ENCODE measurements at places on chromosomes 7 and 10.

DNA sequence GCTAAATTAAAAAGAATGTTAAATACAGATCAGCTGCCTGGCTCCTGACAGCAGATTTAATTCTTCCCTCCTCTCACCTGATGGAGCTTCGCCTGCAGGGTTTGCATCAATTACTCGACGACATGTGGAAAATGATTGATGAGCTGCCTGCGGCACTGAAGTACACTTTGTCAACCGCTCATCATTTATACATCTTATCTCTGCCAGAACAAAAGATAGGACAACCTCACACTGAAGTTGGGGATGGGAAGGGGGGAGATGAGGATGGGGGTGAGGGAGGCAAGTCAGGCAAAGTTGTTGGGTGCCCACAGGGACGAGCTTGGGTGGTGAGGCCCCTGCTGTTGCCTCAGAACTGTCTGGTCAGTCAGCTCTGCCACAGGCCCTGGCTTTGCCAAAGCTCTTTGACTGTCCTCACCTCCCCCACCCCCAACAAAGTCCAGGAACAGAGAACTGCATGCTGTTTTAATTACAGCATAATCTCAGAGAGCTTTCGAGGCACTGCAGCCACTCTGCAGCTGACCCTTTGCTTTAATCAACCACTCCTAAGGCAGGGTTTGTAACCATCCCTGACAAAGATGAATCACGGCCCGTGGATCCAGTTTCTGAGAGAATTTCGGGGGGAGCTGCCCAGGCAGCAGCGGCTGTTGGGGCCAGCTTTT is 702.3 kb downstream of the LRMDA start:
- DNase-seq: no peak

DNA sequence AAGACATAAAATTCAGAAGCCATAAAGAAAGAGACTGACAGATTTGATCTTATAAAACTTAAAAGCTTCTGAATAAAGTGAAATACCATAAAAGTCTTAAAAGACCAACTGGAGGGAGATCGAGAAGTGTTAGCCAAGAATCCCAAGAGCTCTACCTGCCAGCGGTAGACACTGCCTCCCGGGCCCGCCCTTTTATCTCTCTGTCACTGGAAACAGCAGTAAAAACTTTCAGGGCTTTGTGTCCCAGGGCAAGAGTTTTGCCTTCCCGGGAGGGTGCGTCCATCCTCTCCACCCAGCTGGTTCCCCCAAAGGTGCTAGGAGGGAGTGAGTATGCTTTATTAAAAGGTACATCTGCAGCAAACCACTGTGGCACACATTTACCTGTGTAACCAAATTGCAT is 5.8 kb downstream of the PLA2G12B start:
- DNase-seq: no peak

DNA sequence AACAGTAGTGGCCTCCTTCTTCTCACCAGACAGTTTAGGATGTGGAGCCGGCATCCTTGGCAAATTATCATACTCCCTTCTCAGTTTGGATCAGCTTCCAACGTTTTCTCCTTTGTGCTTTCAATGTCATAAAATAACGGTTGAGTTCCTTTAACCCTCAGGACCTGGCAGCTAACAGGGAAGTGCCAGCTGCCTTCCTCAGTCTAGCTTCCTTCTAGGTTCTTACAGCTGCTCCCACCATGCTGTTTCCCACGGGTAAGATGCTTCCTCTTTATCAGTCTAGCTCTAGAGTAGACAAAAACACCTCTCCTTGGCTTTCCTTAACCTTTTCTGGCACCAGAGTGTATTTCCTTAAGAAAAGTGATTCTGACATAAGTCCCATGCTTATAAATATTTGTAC is 33.2 kb downstream of the BLVRA start:
- DNase-seq: peak; percentile 35

DNA sequence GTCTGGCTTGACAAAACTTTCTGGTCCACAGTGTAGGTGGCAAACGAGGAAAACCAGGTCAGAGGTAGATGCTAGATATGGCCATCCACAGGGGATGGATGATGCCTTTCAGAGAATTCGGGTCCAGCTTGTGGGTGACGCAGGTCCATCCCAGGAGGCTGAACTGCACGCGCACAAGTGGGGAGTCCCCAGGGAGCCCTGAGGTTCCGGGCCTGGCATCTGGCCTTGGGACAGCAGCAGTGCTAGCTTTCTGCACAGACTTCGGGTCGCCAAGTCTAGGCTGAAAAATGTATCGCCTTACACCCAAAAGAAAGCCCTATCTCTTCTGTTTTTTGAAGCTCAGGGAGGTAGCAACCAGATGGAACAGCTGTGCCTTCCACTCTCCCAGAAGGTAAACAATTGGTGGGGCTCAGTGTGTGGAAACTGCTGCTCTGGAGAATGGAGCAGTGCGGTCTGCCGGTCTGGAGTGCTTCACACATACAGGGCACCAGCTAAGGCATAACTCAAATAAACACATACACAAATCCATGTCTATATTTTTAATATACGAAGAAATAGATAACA is 119.3 kb upstream of the ACBD5 start:
- no peak for DNase-seq

DNA sequence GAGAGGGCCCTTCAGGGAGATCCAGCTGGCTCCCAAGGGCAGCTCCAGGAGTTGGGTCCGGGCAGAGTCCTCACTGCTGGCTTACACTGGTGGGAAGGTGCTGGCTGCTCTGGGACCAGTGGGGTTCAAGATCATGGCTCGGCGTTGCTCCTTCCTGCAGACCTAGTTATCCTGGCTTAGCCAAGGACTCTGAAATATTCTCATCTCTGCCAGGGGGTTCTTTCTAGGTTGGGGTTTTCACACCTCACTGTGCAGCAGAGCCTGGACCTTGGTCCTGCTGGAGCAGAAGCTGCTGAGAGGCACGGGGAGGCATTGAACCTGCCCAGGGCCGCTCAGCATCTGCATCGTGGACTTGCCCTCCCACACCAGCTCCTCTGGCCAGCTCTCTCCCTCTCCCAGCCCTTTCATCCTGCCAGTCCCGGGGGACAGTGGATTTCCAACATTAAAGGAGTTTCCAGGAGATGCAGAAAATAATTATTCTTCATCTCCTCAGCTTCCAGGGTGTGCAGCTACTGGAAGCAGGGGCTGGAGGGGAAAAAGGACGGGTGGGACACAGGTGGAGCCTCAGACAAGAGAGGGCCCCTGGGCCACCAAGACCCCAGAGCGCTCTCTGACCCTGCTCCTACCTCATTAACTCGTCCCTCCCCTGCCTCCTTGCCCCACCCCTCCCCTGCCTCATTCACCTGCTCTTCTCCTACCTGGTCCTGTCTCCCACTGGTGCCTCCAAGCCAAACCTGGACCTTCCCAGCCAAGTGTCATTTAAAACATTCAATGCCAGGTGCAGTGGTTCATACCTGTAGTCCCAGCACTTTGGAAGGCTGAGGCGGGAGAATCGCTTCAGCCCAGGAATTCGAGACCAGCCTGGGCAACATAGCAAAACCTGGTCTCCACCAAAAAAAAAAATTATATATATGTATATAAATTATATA is 42.5 kb downstream of the JAKMIP3 start:
- no peak for DNase-seq

GRCh38 chr10:72298592-72299519 is 25.1 kb downstream of the DDIT4 start:
- DNase-seq: no peak

- DNase-seq: no peak
Measured at GRCh38 chr7:11843113-11843765, 11.2 kb upstream of the THSD7A start.

GRCh38 chr7:137978464-137979237 is 23.2 kb downstream of the CREB3L2 start:
- DNase-seq: no peak

- peak; percentile 82 for DNase-seq
Measured at GRCh38 chr10:5840314-5841307, 27.4 kb upstream of the GDI2 start.

- DNase-seq: no peak
Measured at GRCh38 chr10:30980951-30981616, 50.6 kb downstream of the ZNF438 start.
